ENCODE measurements at places on chromosomes 13 and 19. TPM values are rescaled to one million over a fixed set of nuclear protein-coding genes. Genes with fewer than 3 reads are reported as not detected.

SLC25A41 gene
- not detected for total RNA-seq

WDR87 gene
- not detected for total RNA-seq

TSEN34 gene
- 76.3 TPM for total RNA-seq

DNA sequence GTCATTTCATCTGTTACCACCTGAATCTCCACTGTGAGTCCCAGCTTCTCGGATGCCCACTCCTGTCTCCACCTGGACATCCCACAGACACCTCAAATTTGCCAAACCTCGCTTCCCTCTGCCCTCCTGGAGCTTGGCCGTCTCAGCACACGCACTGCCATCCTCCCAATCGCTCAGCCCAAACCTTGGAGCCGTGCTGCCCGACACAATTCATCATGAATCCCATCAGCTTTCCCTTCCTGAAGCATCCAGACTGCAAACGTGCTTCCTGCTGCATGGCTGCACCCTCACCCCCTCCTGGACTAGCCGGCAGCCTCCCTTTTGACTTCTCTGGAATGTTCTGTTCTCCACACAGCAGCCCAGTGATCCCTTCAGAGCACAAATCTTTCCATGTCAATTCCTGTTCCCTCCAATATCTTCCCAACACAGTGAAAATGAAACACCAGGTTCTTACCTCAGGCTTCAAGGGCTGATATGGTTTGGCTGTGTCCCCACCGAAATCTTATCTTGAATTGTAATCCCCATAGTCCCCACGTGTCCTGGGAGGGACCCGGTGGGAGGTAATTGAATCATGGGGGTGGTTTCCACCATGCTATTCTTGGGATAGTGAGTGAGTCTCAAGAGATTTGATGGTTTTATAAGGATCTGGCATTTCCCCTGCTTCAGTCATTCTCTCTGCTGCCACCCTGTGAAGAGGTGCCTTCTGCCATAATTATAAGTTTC, 1.1 kb upstream of the PROZ start:
- peak; percentile 34 for DNase-seq

- DNase-seq = no peak
Measured at GRCh38 chr13:92574499-92574898, 652.1 kb upstream of the GPC6 start.

OR7D2 gene
- total RNA-seq = not detected
